Renal cortical epithelial cell (primary cell): ENCODE measurements at places on chromosomes 2 and 18. TPM values are rescaled to one million over a fixed set of nuclear protein-coding genes. Genes with fewer than 3 reads are reported as not detected.

DNA sequence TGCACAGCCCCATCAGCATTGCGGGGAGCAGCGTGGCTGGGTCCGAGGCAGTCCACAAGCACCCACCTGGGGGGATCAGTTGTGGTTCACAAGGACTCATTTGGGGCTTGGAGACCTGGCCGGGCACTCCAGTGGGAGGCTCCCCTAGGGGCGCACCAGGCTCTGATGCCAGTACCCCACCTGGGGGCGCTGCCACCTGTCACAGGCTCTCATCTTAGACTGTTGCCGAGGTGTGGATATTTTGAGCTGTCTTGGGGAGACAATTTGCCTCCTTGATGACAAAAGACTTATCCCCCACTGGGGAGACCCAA is 3.0 kb downstream of the ADRA2B start:
- no peak for DNase-seq

- no peak for DNase-seq
These were observed 38.2 kb downstream of the CUL3 start for GRCh38 chr2:224546926-224547325.

DNA sequence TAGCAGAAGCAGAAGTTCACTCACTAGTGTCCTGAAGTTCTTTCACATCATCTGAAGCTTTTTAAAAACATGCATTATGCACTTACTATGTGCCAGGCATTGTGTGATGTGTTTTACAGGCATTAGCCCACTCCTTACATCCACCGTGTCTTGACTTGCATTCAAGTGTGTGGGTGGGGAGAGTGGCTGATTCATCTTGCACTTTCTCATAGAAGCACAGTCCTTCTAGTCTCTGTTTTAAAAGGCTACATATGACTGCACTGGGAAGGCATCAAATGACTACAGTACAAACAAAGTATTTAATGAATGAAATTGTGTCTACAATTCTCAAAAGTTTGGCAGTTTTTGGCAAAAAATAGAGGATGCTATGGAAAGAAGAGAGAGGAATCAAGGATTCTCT is 21.6 kb upstream of the DSC3 start:
- DNase-seq: peak; percentile 35

GRCh38 chr2:164000176-164000575 is 264.4 kb upstream of the FIGN start:
- no peak for DNase-seq

- DNase-seq: no peak
These were observed 4.3 kb downstream of the RAX start for GRCh38 chr18:59268721-59269562.

DNA sequence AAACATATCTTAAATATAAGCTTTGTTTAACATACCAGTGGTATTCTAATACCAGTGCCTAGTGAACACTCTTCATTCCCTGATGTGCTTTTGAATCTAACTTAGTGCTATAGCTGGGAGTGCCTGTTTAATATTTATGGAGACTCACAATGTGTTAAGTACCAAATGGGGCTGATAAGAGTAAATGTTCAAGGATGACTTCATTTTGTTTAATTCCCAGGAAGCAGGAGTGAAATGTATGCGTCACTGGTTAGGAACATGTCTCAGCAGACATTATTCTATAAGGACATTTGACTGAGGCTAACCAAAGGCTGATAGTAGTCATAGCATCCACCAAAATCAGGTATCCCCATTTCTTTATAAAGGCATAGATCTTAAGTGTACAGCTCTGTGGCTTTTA is 31.7 kb upstream of the LINC00305 start:
- DNase-seq: no peak

GRCh38 chr18:25123438-25124232 is 228.3 kb downstream of the ZNF521 start:
- DNase-seq: no peak

EMILIN1 gene
- 0.30 and 0.69 TPM in 2 replicates for total RNA-seq

MARCHF4 gene
- 0.15 and 1.2 TPM in 2 replicates for total RNA-seq

SIX3 gene
- total RNA-seq: not detected in 2 replicates

STK16 gene
- total RNA-seq: 30.7 and 52.7 TPM in 2 replicates

AFF3 gene
- total RNA-seq: 0.10 TPM in 1 of 2 replicates, not detected in the other

SATB2 gene
- 2.3 and 5.6 TPM in 2 replicates for total RNA-seq
